ENCODE measurements at places on chromosomes 1 and 21. TPM values are rescaled to one million over a fixed set of nuclear protein-coding genes. Genes with fewer than 3 reads are reported as not detected.

CFHR4 gene
- total RNA-seq, result not detected

LEFTY1 gene
- total RNA-seq, result not detected

LCE1E gene
- not detected for total RNA-seq

SIK1 gene
- 0.38 TPM for total RNA-seq

LEPR gene
- total RNA-seq, result 11.5 TPM

ZFP69B gene
- 2.6 TPM for total RNA-seq

KRTAP12-2 gene
- not detected for total RNA-seq

PCSK9 gene
- total RNA-seq, result not detected

PCBP3 gene
- total RNA-seq, result 10.9 TPM

EFCAB14 gene
- 58.1 TPM for total RNA-seq

DDR2 gene
- 17.4 TPM for total RNA-seq

S100A3 gene
- 0.75 TPM for total RNA-seq

FCER1G gene
- total RNA-seq, result 157 TPM

AQP10 gene
- 0.24 TPM for total RNA-seq

EDARADD gene
- 2.5 TPM for total RNA-seq

DIRAS3 gene
- 9.9 TPM for total RNA-seq

MX2 gene
- 5.6 TPM for total RNA-seq

TSSK3 gene
- 1.0 TPM for total RNA-seq

IPO9 gene
- total RNA-seq, result 21.7 TPM

EXO5 gene
- total RNA-seq, result 6.3 TPM

GJA9 gene
- not detected for total RNA-seq

HCRTR1 gene
- not detected for total RNA-seq

DNAI4 gene
- 7.2 TPM for total RNA-seq

CFHR5 gene
- not detected for total RNA-seq

KCNE2 gene
- total RNA-seq, result not detected

ACTL8 gene
- not detected for total RNA-seq
